ENCODE measurements at places on chromosomes 5 and 9.

GRCh38 chr9:22244139-22245011 is 202.2 kb upstream of the DMRTA1 start:
- peak; percentile 67 for DNase-seq

GRCh38 chr5:139650689-139651042 is 2.5 kb downstream of the CXXC5 start:
- no peak for DNase-seq

DNA sequence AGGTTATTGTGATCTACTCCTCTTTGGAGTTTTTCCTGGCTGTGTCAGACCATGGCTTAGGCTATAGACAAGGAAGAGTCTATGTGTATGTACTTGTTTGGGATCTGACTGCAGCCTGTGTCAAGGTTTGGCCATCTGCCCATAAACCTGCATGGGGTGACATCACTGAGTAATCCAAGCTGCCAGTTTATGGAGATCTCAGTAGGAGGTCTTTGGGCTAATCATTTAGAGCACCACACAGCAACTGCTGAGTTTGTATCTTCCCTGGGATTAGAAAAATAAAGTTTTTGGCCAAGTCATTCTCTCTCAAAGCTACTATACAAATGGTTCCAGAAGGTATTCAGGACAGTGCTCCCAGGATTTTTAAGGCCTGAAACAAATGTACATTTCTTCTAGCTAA is 65.5 kb upstream of the HSPB3 start:
- peak; percentile 95 for DNase-seq

DNA sequence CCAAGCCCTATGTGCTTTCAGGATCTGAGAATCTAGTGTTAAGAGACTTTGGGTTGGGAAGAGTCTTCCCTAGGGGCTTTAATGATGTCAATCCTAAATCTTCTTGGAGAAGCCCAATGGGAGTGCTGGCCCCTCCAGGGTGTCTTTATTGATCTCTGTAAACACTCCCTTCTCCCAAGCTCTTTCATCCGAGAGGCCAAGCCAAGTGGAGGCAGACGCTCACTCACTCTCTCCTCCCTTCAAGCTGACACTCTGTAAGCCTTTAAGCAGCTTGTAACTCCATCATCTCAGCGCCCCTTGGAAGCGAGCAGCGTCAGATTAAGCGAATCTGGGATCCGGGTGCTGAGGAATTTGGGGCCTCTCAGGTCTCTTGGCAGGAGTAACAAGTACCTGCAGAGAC is 37.7 kb downstream of the SPARC start:
- DNase-seq = no peak

DNA sequence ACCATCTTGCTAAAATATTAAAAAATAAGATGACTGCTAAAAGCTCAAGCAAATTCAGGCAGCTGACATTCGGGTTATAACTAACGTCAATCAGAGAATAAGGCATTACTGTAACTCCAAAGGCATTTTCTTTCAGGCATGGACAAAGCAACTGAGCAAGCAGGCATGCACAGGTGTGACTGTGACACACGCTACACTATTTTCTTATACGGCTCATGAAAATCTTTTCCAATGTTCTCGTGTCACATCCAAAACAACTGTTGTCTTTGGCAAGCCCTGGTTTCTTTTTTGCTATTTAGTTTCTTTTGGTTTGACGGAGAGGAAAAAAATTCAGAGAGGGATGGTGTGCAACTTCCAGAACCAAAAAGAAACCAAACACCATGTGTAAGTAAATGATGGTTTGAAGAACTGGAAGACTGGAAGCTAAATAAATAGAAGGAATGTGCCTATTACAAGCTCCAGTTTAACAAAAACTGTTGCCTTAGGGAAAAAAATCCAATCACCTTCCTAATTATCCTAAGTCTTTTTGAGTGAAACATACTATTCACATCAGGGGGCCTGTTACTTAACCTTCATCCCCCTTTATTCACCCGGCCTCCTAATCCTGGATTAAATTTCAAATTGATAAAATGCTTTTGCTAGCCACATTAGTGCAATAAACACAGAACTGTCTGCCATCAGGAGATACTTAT is 277.6 kb downstream of the PSAT1 start:
- no peak for DNase-seq

DNA sequence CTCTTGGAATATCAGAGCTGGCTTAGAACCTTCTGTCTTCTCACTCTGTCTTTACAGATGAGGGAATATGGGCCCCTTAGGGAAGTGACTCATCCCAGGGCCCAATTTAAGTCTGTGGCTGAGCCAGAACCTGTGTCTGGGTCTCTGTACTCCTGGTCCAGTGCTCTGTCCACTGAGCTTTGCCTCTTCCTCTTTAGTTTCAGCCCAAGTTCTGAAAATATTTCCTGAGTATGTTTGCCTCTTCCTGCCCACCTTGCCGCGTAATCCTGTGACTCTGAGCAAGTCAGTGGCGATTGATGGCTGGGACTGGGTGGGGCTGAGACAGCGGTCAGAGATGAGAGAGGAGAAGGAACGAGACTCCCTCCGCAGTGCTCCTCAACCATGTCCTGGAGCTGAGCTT is 7.8 kb downstream of the IER5L start:
- peak; percentile 48 for DNase-seq
